Retina (tissue), 1 donor: ENCODE measurements at places on chromosomes 2 and 18.

GRCh38 chr18:58135701-58136331 is 91.8 kb downstream of the NEDD4L start:
- DNase-seq, result peak; percentile 70

GRCh38 chr18:36829362-36830157 is 633 bp downstream of the KIAA1328 start:
- no peak for DNase-seq

DNA sequence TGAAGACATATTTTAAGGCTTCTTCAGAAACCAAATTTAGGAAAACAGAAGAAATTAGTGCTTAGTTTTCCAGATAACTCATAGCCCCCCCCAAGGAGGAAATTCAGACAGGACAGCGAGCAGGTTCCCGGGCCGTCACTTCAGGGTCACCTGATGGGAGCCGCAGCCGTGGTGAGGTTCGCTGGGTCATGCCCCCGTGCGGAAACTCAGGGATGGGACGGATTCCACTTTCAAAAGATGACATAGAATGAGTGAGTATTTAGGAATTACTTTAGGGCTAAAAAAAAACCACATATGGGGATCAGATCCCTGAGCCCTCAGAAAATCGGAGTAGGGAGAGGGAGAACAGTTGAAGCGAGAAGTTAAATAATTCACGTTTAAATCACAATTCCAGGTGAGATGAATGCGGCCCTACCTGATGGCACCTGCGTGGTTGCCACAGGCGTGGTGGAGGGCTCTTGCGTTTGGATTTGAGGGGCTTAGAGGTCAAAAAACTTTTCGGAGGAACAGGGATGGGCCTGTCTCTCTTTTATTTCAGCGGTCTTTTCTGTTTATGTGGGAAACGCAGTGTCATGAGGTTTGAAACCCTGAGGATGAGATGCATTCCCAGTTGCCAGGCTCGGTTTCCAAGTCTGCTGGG is 114.4 kb downstream of the NFATC1 start:
- DNase-seq, result no peak

DNA sequence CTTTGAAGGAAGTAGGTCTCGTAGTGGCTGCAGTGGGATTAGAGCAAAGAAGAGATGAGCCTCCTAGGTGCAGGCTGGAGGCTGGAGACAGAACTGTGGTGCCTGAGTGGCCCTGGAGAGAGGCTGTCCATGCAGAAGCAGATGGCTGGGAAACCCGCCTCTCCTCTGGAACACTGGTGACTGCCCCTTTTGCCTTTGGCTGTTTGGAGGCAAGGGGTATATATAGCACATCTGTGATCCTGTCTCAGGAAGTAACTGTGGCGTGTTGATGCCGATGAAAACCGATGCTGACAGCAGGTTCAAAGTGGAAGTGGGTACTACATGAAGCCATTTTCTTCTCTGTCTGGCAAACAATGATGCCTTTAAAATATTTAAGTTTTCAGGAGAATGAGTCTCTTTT is 43.5 kb downstream of the SLC9A2 start:
- peak; percentile 22 for DNase-seq

DNA sequence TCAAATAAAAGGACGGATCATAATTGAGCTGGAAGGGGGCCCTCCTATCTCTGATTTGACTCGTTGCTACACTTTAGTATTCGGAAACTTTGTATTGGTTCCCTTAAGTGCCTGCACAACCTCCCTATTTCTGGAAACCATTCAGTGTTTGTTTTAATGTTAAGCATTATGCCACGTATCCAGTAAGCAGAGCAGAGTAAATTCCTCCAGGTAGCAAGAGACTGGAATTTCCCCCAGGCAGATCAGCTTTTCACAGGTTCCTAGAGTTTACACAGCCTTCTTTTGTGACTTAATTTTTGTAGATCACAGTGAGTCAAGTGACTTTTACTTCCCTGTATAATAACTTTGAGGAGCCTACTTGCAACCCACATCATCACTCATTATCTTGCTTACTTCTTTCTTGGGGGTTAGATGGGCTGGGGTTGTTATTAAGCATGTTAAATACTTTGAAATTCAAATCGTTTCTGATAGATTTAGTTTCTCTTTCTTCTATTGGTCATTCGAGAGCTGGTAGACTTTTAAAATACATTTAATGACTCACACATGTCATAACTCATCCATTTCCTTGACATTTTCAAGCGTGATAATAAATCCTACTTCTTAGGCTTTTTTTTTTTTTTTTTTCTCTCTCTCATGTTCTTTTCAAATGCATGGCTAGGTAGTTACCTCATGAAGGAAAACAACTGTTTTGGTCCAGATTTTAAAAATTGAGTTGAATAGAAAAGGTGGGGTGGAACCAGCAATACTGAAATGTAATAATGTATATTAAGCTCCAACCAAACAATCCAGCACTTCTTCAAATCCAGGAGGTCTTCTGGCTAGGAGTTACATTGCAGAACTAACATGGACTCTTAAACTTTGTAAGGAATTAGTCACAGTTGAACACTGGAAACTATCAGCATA is 219.3 kb downstream of the NEDD4L start:
- no peak for DNase-seq
